Putamen (tissue), 1 donor: ENCODE measurements at places on chromosomes 11 and 22.

GRCh38 chr22:25057013-25057881 lies 104.7 kb downstream of the KIAA1671 start:
- DNase-seq, result no peak

- no peak for DNase-seq
Observed at GRCh38 chr22:50171965-50172421, 1.5 kb downstream of the PANX2 start.

GRCh38 chr11:43830928-43831440 lies 49.6 kb upstream of the ALKBH3 start:
- peak; percentile 72 for DNase-seq

- DNase-seq, result no peak
Observed at GRCh38 chr11:66448523-66448922, 9.9 kb upstream of the MRPL11 start.

DNA sequence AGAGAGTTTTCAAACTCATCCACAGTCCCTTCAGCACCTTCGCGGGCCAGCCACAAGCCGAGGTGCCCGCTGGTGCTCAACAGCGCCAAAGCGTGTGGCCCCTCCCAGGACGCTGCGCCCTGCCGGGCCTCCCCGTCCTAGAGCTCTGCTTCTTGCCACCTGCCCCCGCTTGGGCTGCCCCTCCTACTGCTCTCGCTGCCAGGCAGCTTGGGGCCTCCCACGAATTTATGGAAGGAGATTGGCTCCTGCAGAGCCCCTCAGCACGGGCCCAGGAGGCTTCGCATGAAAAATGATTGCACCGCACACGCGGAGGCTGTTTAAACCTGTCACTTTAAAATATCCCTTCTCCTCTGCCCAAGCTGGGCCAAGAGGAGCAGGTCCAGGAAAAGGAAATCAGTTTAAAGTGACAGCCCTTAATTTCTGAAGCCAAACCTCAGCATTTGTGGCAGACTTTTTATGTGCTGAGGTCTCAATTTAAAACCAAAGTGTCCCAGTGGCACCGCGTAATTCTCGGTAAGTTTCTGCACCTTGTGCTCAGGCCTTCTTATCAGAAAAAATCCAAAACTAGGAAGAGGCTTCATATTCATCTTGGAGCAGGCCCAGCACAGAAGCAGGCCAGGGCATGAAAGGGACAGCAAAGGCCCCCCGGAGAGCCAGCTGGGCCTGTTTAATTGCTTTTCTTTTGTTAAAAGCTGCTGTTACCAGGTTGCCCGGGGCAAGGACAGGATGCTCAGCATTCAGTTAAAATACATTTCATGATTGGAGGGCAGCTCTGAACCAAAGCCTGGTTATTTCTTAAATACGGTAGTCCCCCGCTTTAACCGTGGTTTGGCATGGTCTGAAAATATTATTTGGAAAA lies 303.6 kb downstream of the OPCML start:
- DNase-seq, result no peak

- no peak for DNase-seq
Observed at GRCh38 chr11:116693102-116693570, 79.7 kb downstream of the BUD13 start.
